H7 (cell line): ENCODE measurements at places on chromosomes 6 and 20.

- DNase-seq: no peak
Observed at GRCh38 chr6:83510791-83511190, 1.5 kb upstream of the PRSS35 start.

DNA sequence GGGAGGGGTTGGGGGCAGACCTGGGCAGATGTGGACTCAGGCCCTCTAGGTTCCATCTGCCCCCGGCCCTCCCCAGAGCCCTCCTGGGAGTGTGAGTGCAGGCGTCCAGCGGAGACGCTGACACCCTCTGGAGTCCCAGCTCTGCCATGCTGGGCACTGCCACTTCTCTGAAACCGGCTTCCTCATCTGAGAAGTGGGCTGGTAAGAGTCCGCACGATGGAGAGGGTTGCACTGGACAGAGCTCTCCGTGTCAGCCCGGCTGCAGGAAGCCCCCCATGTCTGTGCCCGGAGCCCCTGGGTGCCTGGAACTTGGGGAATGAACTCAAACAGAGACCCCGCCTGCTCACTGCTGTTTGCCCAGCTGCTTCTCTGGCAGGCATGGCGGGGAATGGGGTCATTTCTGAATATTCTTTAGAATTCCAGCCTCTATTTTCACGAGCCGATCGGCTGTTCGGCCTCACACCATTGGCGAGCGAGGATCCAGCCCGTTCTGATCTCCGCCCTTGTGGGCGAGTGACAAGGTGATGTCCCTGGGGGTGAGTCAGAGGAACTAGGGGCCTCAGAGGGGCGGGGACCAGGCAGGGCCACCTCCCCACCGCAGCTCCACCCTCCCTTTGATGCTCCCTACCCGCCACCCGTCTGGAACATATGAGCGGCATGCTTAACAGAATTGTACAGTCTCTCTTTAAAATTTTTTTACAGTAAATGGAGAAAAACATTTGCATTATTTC is 47.8 kb upstream of the GATA5 start:
- DNase-seq: peak; percentile 96

- no peak for DNase-seq
Observed at GRCh38 chr20:38089500-38089899, 56.0 kb downstream of the RPRD1B start.

- peak; percentile 59 for DNase-seq
Observed at GRCh38 chr20:62298577-62299249, 4.1 kb upstream of the ADRM1 start.

DNA sequence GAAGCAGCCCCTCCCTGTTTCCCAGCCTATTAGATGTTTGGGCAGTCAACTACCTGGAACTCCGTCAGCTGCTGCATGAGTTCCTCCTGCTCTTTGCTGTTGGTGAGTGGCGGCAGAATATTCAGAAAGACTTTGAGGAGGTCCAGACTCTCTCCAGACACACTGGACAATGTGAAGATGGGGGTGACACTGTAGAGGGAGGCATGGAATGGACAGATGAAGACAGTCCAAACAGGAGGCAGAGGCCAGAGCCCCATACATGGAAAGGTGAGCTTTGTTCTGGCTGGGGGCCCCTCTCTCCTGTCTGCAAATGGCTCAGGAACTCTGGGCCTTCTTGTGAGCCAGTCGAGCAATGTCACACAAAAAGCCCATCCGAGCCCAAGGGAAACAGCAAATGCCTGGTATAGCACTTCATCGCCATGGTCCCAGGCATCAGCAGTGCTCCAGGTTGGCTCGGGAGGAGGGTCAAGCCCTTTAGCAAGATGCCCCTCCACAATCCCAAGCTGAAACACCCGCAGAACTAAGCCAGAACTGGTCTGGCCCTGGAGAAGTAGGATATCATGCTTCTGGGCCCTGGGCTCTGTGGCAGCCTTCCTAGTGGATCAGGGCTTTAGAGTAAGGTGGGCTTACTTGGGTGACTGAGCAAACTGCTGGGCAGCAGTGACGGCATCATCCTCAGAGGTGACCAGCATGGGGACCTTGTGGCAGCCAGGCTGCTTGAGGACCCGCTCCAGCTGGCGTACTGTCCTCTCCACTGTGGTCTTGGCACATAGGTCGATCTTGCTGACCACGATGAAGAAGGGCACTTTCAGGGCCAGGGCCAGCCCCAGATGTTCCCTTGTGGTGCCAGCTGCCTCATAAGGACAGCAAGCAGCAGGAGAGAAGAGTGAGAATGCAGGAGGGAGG is 4.9 kb downstream of the GTPBP2 start:
- no peak for DNase-seq

DNA sequence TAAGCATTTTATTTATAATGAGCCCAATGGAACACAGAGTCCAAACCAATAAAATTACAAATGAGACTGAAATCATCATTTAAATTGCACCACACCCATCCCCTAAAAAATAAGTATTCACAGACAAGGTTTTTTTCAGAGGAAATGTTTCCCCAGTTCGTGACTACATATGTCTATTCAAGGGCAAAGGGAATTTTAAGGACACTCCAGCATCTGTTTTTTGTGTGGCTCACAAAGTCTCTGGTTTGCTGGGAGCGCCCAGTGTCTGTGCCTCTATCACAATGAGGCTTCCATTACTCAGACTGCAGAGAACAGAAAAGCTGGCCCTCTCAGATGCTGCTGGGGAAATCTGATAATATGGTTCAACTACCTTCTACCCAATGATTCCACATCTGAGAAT is 16.0 kb downstream of the TBX18 start:
- no peak for DNase-seq

- DNase-seq: no peak
Observed at GRCh38 chr20:41054070-41054846, 25.6 kb downstream of the TOP1 start.

DNA sequence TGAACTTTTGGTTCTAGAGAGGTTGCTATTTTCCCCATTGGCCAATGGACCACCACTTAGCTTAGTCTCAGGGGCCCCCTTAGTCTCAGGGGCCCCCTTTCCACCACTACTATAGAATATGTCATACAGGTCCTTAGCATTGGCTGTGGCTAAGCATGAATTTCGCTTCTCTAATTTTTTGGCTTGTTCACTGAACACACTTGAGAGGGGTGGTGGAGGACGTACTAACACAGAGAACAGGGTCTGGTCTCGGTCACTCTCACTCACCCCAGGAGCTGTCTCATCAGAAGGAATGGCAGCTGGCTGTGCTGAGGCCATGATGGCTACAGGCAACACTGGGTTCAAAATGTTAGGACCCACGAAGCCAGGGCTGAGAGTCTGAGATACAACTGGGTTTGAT is 30.3 kb downstream of the ZNF318 start:
- DNase-seq: no peak

- DNase-seq: no peak
Observed at GRCh38 chr6:47103931-47104330, 61.8 kb upstream of the ADGRF1 start.

- peak; percentile 40 for DNase-seq
Observed at GRCh38 chr6:159720708-159721107, 6.6 kb upstream of the WTAP start.

DNA sequence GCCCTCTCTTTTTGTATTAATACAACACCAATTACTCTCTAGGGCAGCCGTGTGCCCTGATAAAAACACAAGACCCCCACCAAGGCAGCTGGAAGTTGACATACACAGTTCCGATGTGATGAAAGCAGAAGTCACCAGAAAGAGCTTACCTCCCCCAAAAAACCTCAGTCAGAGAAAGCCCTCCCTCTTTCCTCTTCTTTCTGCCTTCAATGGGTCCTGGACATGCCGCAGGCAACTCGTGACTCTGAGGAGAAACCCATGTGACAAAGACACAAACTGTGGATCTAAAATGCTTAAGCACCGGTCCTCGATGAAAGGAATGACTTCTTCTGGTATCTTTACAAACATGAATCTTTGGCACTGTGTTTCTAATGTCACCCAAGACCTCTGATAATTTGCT is 117.7 kb upstream of the CCDC28A start:
- no peak for DNase-seq

DNA sequence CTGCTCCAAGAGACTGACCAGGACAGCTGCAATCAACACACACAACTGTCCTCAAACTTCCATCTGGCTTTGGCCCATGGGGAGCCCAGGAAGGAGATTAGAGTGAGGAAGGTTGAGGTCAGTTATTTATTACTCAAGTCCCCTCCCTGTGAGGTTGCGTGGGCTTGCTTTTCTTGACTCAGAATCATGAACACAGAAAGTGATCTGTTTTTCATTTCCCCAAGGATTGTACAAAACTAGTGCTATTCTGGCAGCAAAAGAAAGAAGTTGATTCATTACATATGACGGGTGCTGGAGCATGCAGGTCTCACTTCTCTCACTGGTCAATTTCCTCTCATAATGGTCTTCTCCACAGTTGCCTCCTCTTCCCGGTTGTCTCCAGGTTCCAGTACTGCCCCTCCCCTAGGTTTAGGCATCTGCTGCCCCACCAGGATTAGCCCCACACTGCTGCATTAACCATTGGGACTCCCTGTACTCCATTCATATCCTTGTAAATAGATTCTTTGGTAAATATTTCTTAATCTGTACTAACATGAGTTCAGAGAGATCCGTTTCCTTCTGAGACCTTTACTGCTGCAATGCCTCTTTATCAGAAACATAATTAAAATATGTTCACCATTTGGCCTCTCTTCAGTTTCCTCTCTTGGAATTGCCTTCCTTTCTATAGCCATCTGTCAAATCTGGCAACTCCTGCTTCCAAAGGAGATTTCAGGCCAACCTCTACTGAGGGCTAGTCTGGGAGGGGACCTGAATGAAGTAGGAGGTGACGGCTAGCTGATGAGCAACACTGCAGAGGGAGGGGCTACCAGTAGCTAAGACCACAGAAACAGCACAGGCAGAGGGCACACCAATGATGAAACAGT is 888.8 kb downstream of the QKI start:
- no peak for DNase-seq

DNA sequence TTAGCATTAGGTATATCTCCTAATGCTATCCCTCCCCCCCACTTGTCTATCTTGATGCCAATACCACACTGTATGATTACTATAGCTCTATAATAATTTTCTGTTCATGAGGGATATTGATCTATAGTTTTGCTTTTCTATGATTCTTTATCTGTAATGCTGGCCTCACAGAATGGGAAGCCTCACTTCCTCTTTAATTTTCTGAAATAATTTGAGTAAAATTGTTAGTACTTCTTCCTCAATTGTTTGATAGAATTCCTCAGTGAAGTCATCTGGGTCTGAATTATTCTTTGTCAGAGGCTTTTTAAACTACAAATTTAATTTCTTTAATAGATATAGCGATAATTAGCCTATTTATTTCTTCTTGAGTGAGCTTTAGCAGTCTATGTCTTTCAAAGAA is 31.2 kb downstream of the SIRPD start:
- no peak for DNase-seq

- no peak for DNase-seq
Observed at GRCh38 chr6:50608421-50608820, 104.9 kb upstream of the TFAP2D start.

DNA sequence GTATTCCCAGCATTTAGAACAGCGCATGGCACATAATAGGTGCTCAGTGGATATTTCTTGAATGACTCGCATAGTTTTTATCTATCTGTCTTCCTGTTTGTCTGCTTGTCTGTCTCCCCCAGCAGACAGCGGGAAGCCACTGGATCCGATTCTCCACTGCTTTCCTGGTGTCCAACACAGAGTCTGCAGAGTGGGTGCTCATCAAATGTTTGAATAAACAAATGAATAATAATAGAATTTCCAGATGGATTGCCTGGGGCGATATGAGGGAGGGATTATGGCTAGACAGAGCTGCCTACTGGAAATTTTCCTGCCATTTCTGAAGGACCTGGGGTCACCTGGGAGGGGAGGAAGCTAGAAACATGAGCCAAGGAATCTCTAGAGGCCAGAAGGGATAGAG is 18.9 kb downstream of the CDH22 start:
- no peak for DNase-seq

GRCh38 chr6:135990439-135990838 is 138.9 kb downstream of the PDE7B start:
- DNase-seq: no peak

- DNase-seq: no peak
Observed at GRCh38 chr20:53829724-53830521, 236.3 kb upstream of the ZNF217 start.

- no peak for DNase-seq
Observed at GRCh38 chr6:54697424-54697823, 149.1 kb upstream of the FAM83B start.

DNA sequence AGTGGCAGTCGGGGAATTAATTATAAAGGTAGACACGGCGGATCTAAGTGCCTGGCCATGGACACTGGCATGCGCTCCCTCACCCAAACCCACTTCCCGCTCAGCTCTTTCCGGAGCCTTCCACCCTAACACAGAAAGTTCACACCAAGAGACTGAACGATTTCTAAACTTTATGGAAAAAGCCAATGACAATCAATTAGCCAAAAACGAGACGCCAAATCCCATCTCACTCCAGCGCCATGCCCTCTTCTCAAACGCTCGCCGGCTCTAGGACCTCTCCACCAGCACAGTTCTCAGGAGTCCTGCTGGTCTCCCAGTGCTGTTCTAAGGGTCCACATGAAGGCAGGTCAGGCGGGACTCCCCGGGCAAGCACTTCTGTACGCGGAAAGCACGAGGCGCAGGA is 641 bp downstream of the SF3B5 start:
- DNase-seq: peak; percentile 18

DNA sequence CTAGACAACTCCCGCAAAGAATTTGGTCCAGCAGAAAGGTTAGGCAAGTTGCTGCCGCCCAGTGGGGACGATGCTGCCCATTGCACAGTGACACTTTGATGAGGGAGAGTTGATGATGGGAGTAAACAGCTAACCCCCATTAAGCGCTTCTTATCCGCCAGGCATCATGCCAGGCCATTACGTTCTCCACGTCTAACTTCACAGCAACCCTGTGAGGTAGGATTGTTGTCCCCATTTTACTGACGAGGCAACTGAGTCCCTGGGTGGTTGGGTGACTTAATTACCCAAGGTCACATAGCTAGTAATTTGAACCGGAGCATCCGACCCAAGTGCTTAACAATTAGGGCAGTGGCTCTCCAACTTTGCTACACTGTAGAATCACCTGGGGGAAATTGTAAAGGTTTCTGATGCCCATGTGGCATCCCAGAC is 738 bp downstream of the RALGAPB start:
- DNase-seq: no peak

GRCh38 chr6:21309807-21310221 is 283.7 kb upstream of the SOX4 start:
- DNase-seq: no peak

GRCh38 chr6:72653026-72653425 is 31.2 kb downstream of the KCNQ5 start:
- DNase-seq: no peak

GRCh38 chr20:64205611-64206026 is 41.4 kb downstream of the MYT1 start:
- DNase-seq: no peak

DNA sequence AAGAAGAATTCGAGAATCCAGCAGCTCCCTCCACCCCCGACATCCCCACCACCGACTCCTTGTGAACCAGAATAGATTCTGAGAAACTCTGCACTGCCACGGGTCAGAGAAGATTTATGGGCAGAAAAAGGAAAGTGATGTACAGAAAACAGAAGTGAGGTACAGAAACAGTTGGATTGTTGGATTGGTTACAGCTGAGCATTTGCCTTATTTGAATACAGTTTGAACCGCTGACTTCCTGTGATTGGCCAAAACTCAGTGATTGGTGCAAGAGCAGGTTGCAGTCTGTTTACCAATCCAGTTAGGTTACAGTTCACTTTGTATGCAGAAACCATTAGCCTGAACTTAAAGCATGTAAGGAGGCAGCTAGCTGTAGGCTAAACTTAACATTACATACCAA is 131.2 kb upstream of the HDDC2 start:
- no peak for DNase-seq

- no peak for DNase-seq
Observed at GRCh38 chr6:30787954-30788353, 43.6 kb upstream of the IER3 start.
